Hematopoietic multipotent progenitor cell treated with erythropoietin and hydrocortisone succinate and interleukin-3 and kit ligand, for 15 days (in vitro differentiated cells): ENCODE measurements at places on chromosomes 12 and 14.

- DNase-seq = no peak
Measured at GRCh38 chr14:60215127-60215444, 33.9 kb upstream of the PPM1A start.

GRCh38 chr12:109831929-109832328, 1.3 kb downstream of the TRPV4 start:
- no peak for DNase-seq

- no peak for DNase-seq
Measured at GRCh38 chr12:4114986-4115385, 158.6 kb upstream of the CCND2 start.

GRCh38 chr12:108691998-108692808, 39.1 kb downstream of the CORO1C start:
- peak; percentile 84 for DNase-seq

DNA sequence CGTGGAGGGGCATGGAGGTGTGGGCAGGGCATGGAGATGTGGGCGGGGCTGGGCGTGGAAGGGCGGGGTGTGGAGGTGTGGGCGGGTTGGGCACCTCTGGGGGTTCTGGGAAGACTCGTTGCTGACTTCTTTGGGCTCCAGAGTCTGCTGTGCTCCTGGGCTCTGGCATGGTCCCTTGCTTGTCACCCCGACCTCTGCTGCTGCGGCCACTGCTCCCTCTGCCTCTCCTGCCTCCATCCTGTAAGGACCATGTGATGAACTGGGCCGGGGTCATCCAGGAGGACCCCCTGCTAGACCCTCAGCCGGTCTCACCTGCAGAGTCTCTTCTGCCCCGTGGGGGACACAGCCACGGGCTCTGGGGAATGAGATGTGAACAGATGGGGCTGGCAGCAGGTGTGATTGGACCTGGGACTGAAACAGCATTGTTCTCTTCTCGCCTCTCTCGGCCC, 15.3 kb downstream of the NOC4L start:
- DNase-seq = no peak

DNA sequence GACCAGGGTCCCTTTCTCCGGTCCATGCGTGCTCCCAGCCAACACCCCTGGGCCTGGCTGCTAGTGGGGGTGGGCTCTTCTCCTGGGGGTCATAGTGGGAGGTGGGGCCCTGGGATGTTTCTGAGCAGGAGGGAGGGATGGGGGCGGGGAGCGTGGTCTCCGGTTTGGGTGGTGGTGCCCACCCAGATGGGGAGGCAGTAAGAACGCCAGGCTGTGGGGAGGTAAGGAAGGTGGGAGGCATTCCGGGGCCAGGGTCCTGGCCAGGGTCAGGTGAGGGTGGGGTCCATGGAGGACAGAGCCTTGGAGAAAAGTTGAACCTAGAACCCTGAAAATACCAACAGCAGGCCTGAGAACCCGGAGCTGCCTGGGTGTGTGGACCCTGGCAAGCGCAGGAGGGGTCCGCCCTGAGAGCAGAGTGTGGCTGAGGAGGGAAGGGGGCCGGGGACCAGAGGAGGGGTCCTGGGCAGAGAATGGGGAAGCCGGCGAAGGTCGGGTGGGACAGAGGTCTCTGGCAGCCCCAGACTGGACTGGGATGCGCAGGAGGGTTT, 5.7 kb downstream of the CRIP2 start:
- DNase-seq = no peak

DNA sequence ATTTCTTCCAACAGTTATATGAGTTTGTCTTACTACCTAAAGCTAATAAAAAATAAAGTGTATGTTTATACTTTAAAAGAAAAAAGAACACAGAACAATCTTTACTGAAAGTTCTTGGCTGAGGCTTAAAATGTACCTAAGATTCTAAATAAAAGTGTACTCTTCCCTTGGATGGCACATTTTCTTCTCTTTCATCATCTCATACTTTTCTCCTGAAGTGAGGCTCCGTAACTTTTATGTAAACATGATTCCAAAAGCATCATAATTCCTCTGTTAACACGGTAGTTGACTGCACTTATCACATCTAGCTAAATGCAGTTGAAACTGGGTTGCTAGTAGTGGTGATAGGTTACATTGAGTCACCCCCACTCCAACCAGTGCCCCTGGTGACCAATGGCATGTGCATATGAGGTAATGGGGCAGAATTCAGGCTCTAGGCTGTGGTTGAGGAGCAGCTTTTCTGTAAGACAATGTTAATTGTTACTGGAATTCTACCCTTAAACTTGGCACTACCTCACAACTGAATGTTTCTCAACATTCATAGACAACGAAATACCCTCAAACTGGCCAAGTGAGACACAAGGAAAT, 38.4 kb downstream of the WASHC3 start:
- no peak for DNase-seq

GRCh38 chr14:100007254-100007653, 58.0 kb upstream of the EVL start:
- DNase-seq = no peak

- DNase-seq = no peak
Measured at GRCh38 chr12:57609101-57609780, 2.0 kb upstream of the ARHGEF25 start.

DNA sequence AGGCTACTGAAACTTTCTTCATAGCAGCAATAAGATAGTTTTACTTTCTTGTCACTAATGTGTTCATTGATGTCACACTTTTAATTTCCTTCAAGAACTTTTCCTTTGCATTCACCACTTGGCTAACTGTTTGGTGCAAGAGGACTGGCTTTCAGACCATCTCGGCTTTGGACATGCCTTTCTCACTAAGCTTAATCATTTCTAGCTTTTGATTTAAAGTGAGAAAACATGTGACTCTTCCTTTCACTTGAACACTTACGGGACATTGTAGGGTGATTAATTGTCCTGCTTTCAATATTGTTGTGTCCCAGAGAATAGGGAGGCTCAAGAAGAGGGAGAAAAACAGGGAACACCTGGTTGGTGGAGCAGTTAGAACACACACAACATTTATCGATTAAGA, 41.9 kb downstream of the IFNG start:
- DNase-seq = no peak

- no peak for DNase-seq
Measured at GRCh38 chr14:68520637-68521556, 272.0 kb downstream of the ZFP36L1 start.

- no peak for DNase-seq
Measured at GRCh38 chr12:9856894-9857293, 12.3 kb downstream of the CLEC2B start.

GRCh38 chr12:51678086-51678724, 87.2 kb downstream of the SCN8A start:
- peak; percentile 13 for DNase-seq

DNA sequence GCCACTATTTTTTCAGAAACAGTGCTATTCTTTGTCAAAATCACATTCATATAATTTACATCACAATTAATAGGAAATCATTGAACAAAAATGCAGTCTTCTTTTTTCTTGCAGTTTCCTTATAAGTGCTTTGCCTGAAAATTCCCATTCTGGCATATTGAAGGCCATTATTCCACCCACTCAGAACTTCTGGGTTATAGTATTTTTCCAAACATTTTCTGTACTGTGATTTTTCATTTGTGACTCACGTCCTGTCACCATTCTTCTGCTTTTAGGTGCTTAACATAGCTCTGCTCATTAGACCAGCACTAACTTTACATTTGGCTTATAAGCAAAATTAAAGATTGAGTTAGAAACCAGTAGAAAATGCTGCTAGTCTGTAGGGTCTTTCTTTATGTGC, 241.0 kb upstream of the NPAS3 start:
- DNase-seq = no peak

DNA sequence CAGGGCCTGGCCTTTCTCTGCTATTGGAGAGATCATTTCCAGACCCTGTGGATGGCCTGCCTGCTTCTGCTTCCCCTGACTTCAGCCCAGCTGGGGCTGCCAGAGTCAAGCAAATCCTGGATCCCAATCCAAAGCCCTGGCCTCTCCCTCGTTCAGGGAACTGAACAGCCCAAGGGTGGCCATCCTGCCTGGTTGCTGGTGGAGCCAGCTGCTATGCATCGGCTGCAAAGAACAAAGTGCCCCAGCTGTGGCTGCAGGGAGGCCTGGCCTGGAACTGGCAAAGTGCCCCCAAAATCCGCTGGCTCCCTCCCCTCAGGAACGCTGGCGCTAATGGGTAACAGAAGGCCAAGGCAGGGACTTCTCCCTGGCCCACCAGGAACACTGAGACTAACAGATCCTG, 56.4 kb downstream of the LRRC74A start:
- DNase-seq = no peak

- no peak for DNase-seq
Measured at GRCh38 chr12:47930634-47931033, 25.8 kb upstream of the VDR start.

DNA sequence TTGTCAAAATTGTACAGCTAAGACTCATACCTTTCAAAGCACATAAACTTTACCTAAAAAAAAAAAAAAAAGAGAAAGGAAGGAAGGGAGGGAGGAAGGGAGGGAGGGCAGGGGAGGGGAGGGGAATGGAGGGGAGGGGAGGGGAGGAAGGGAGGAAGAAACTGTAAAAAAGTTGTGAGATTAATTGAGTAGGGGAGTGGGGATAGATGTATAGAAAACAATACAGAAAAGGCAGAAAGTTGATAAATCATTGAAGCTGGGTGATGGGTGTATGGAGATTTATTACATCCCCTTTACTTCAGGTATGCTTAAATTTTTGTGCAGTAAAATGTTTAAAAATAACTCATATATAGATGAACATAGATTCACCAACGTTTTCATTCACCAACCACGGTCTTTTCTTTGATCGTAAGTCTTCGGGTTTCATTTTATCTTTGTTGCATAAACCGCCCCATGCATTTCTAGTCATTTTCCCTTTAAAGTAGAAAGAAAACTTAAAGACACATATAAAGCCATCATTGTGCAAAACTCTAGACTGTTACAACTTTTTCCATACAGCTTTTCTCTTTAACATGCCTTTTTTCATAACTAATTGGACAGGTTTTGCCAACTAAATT, 191.2 kb upstream of the KRR1 start:
- DNase-seq = no peak

DNA sequence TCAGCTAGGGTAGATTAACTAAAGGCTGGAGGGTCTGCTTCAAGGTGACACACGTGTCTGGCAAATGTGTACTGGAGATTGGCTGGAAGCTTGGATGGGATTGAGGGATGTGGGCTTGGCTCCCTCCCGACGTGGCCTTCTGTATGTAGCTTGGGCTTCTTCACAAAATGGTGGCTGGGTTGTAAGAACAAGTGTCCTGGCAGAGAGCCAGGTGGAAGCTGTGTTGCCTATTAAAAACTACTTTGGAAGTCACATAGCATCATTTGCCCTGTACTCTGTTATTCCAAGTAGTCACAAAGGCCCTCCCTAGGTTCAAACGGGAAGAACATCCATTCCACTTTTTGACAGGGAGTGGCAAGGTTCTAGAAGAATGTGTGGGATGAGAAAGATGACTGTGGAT, 174.1 kb upstream of the PRICKLE1 start:
- DNase-seq = no peak

GRCh38 chr14:35750202-35750904, 58.7 kb downstream of the RALGAPA1 start:
- DNase-seq = no peak

DNA sequence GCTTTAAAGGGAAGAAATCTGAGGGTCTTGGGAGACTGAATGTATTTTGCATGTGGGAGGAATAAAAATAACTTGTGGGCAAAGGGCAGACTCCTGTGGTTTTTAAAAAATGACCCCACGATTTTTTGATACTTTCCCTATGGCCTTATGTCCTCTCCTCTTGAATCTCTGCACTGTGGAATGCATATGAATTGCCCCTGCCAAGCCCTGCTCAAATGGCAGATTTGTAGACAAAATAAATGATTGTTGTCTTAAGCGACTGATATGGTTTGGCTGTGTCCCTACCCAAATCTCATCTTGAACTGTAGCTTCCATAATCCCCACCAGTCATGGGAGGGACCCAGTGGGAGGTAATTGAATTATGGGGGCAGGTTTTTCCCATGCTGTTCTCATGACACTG, 223.8 kb downstream of the DACT1 start:
- DNase-seq = no peak

DNA sequence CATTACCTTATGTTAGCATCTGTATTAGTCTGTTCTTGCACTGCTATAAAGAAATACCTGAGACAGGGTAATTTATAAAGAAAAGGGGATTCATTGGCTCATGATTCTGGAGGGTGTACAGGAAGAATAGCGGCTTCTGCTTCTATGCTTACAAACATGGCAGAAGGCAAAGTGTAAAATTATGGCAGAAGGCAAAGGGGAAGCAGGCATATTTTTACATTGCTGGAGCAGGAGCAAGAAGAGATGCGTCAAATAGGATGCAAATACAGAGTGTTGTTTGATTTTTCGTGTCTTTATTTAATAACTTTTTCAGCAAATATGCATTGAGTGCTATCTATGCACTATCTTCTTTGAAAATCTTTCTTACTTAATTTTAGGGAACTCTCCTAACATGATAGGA, 210.7 kb upstream of the SSTR1 start:
- no peak for DNase-seq
